ENCODE measurements at places on chromosomes 2 and 18.

- no peak for DNase-seq
These were observed 37.1 kb downstream of the FAM161A start for GRCh38 chr2:61816480-61817355.

DNA sequence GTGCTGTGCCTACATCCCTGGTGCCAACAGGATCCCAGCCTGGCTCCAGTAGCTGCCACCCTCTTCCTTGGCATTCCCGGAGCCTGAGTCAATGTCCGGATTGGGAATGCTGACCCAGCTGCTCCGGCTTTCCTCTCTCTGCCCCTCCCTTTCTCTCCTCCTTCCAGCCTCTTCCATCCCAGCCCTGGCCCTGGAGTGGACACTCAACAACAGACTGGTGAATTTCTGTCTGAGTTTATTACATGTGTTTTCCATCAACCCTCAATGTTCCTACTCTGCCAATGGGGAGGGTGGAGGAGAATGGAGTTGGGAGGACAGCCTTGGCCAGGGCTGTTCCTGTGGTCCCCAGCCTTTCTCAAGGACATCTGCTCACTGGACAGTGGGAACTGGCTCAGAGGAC is 917 bp upstream of the PRKAG3 start:
- no peak for DNase-seq

DNA sequence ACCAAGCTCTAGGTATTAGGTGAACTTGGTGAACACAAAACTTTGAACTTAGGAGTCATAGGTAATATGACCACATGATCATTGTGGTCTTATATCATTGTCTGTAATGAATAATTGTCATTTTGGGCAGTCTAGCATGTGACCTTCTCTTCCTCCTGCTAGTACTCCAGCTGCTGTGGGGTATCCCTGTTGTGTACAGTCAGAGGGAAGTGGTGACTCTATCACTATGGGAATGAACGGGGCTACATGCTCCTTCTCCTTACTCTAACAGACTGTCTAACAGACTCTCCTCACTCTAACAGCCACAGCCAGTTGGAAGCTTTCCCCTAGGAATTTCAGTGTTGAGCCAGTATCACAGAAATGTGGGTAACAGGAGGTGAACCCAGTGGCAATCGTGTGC is 68.2 kb upstream of the NEDD4L start:
- no peak for DNase-seq

GRCh38 chr2:207224791-207225482 is 59.2 kb upstream of the KLF7 start:
- no peak for DNase-seq

DNA sequence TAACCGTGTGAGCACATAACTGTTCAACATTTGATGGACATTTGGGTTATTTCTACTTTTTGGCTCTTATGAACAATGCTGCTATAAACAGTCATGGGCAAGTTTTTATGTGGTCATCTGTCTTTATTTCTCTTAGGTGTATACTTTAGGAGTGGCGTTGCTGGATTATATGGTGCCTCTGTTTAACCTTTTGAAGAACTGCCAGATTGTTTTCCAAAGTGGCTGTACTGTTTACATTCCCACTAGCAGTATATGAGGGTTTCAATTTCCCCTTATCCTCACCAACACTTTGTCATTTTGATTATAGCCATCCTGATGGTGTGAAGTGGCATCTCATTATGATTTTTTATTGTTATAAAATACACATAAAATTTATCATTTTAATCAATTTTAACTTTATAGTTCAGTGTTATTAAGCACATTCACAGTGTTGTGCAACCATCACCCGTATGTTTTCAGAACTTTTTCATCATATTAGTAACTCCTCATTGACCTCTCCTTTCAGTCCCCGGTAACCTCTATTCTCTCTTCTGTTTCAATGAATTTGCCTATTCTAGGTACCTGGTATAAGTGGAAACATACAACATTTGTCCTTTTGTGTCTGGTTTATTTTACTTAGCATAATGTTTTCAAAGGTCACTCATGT is 55.4 kb downstream of the EML4 start:
- no peak for DNase-seq

DNA sequence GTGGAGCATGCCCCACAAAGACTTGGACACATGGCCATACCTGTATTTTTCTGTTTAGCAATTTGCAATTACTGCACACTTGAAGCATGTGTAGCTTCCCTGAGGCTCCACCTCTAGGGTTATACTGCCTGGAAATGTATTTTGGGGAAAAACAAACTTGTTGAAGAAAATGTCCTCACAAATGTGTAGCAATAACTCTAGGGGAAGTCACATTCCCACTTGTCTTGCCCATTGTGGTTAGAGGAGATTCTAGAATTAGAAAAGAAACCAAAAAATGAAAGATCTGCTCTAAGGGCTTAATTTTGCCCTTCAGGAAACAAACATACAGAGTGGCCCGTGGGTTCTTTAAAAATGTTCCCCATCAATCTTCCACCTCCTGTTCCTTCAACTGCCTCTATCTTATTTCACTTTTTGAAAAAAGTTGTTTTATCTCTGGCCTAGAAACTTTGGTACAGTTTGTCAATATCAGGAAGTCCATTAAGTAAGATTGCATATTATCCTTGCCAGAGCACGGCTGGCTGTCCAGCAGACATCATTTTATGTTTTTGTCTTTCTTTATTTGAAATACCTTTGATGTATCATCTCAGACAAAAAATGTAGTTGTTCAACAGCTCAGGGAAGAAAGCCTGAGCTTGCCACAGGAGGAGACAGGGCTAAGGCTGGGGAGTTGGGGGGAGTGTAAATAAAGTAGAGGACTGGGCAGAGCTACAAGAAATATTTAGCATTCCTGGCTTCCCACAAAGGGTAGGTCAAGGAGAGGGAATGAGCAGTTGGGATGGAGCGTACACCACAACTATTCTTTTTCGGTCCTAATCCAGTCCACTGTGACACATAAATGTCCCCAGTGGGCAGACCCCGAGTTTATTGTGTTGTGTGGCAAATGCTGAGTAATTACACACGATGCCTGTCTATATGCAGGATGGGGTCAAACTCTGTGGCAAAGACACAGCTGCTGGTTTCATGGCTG is 96.8 kb upstream of the CDC42EP3 start:
- DNase-seq: no peak

DNA sequence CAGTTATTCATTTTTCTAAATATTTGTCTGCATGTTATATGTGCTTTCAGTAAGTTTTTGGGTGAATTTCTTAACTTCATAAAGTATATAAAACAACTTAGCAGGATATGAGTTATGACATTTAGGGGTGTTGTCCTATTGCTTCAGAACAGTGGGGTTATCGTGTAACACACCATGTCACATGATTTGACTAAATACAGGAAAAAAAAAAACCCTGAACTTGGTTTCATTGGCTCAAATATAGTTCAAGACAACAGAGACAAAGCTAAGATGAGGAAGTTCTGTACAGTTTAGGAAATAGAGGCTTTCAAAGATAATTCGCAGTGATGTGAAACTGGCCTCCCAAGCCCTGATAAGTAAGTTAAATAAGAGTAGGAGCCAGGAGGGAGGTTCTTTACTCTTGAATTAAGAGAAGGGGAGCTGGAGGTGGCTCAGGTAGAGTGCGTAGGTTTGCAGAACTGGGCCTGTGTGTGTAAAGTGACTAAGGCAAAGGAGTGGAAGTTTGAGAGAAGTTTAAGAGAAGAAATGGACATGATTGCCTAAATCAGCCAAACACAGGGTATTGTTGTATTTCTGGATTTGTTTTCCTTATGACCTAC is 53.9 kb downstream of the LIMS1 start:
- DNase-seq: no peak

DNA sequence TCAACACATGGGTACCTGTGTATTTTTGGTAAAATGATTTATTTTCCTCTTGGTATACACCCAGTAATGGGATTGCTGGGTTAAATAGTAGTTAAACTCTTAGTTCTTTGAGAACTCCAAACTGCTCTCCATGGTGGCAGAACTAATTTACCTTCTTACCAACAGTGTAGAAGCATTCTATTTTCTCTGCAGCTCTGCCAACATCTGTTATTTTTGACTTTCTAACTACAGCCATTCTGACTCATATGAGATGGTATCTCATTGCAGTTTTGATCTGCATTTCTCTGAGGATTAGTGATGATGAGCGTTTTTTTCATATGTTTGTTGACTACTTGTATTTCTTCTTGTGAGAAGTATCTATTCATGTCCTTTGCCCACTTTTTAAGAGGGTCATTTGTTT is 180.6 kb downstream of the FSIP2 start:
- no peak for DNase-seq

- no peak for DNase-seq
These were observed 79.9 kb downstream of the ZEB2 start for GRCh38 chr2:144439993-144440392.

GRCh38 chr2:23584054-23584745 is 199.2 kb downstream of the KLHL29 start:
- DNase-seq: no peak

DNA sequence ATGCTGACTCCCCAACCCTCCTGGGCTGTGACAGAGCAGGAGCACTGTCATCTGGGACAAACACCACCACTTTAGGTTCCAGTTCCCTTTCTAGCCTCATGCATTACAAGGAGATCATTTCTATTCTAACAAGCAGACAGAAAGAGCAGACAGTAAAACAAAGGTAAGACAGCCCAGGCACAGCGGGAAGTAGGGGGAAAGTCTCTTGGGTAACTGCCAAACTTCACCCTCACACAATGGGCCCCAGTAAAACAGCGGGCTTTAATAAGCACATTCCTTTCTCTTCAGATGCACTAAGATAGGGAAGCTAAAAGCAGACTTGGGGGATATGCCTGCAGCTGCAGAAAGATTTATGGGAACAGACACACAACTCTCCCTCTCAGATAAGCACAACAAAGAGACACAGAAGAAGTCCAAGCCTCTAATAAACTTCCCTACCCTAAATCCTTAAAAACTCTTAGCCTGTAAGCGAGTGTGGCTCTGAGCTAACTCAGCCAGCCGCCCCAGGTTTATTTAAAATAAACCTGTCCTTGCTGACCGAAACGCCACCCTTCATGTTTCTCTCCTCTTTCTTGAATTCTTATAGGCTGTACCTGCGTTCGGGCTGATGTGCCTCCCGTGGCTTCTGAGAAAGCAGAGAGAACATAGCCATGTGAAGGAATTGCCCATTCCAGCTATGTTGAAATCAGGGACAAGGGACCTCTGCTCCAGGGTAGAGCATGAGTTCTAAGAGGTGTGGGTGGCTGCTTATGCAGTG is 726.8 kb upstream of the DDX18 start:
- no peak for DNase-seq

- DNase-seq: no peak
These were observed 181.9 kb upstream of the DLGAP1 start for GRCh38 chr18:4636967-4637366.

DNA sequence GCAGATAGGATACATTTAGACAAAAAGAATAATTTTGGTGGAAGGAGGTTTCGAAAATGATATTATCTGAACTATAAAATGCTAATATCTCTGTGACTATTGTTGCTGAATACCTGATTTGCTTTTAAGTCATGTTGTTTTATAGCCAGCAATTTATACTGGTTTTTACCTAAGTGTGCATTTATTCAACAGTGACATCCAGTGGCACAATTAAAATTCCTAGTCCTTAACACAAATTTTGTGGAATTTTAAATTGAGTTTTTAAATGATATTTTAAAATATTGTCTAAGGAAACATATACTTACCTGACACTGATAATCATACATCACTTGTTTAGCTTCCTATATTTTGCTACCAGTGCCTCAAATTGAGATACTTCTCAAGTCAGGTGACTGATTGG is 144.8 kb downstream of the ARHGAP28 start:
- no peak for DNase-seq

GRCh38 chr2:231334179-231334930 is 61.2 kb upstream of the B3GNT7 start:
- DNase-seq: no peak

- DNase-seq: no peak
These were observed 119.6 kb upstream of the PTPRM start for GRCh38 chr18:7447318-7448028.

DNA sequence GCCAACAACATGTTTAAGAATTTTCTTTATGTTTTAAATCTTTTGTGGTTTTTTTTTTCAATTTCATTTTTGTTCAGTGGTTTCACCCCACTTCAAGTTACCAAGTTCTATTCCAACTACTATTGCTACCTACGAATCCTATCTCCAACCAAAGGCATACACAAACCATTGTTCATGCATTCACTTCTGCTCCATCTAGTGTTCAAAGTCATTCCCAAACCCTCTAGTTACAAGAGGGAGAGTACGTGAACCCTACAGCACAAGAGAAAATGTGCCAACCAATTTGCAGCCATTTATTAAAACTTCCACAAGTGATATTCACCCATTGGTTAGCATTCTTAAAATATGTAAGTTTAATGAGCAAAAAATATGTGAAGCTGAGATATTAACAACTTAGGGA is 295.1 kb upstream of the KYNU start:
- DNase-seq: no peak

DNA sequence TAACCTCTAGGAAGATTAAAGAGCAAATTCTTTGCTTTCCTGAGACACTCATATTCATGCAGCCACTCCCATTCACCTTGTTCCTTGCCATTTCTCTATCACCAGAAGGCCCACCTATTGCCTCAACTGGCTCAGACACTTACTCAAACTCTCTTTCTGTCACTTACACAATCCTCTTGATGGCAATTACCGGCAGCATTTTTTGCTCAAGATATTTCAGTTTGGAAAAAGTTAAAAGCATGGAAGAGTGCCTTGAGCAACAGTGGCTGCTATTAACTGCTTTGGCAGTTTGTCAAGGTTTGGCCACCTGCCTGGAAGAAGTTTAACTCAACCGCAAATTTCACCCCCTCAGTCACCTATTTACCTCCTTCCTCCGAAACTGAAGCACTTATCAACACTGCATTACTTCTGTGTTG is 1104.0 kb upstream of the PIK3C3 start:
- DNase-seq: no peak

DNA sequence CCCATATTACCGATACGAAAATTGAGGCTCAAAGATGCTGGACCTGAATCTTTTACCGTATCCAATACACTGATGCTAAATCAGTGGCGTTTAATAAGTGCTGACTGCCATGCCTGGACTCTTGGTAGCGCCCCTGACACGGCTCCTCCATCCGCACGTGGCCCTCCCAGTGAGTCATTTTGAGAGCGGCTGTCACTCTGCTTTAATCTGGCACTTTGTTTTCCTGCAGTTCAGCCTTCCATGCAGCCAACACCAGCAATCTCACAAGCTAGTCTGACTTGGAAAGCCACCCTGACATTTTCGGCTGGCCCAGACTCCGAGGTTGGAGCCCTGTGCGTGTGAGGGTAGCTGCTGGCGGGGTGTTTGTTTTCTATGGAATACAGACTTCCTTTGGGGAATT is 155.1 kb upstream of the LMAN1 start:
- no peak for DNase-seq

GRCh38 chr18:31819106-31819924 is 58.6 kb upstream of the SLC25A52 start:
- DNase-seq: no peak

GRCh38 chr2:145957929-145958328 is 1438.0 kb upstream of the ZEB2 start:
- no peak for DNase-seq

- no peak for DNase-seq
These were observed 228.3 kb downstream of the RNF152 start for GRCh38 chr18:61664419-61665084.

GRCh38 chr2:231614559-231615057 is 21.9 kb downstream of the TEX44 start:
- DNase-seq: no peak
